ENCODE measurements at places on chromosomes 2 and 18.
A peak's percentile ranks its signal among the peaks of the same experiment; 100 is the strongest.

GRCh38 chr18:23712445-23712844 lies 23.2 kb downstream of the LAMA3 start:
- DNase-seq = no peak

DNA sequence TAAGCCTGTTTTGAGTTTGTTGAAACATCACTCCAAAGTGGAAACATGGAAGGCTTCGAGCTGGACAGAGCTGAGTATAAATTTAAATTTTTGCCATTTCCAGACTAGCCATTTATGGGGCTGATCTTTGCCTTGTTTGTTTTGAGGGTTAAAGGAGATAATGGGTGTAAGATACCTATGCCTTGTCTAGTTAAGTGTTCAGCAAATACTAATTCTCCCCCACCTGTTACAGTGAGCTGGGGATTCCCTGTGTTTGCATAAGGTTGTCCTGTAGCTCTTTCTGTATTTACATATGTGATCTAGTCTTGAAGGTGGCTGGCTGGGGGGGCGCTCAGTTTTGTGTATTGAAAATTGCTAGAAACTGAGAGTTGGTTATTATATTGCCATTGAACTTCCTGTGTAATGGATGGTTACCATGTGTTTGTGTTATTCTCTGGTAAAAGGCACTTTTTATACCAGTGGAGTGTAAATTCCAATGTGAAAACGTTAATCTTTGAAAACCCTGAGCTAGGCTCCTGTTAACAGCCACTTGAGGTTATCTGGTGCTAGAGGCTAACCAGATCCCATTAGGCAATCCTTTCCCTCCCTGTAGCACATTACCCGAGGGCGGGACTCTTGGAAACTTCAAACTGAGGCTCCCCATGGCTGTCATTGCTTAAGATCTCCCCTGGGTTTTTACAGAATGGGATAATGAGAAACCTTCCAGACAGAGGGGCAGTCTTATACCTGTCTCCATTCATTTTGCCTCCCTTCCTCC lies 26.7 kb downstream of the TANC1 start:
- peak; percentile 34 for DNase-seq

GRCh38 chr18:9950289-9951016 lies 36.6 kb downstream of the VAPA start:
- no peak for DNase-seq

GRCh38 chr2:238238766-238239542 lies 884 bp downstream of the HES6 start:
- peak; percentile 27 for DNase-seq

- DNase-seq = no peak
These were observed 817 bp downstream of the DSC2 start for GRCh38 chr18:31101183-31102024.

- DNase-seq = no peak
These were observed 67.9 kb downstream of the LCLAT1 start for GRCh38 chr2:30514848-30515435.

DNA sequence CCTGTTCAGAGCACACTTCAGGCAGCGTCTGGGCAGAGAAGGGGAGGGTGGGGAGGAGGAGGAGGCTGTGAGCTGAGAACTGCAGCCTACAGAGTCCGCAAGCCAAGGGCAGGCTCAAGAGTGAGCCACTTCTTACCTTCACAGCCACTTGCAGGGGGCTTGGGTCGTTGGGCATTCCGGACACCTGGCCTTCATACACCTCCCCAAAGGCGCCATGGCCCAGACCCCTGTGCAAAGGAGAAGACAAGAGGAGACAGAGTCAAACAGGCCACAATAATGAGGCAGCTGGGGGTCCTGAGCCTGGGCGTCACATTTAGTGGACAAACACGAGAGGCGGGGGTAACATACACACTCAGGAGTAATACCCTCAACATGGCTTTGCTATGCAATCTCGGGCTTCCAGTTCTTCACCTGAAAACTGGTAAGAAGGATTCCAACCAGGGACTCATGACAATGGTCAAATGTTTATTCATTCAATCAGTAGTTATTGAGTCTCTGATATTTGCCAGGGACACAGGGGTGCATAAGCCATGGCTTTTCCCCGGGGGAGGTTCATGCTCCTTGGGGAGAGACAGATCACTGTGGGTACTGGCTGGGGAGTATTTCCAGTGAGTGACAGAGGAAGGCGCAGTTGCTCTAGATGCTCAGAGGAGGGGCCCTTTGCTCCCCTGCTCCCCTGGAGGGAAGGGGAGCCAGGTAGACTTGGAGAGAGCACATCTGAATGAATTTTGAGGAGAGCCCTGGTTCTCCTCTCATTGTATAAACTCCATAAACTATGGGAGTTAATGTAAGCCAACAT lies 107.4 kb downstream of the CLIP4 start:
- no peak for DNase-seq

GRCh38 chr2:158034198-158034866 lies 67.3 kb upstream of the UPP2 start:
- DNase-seq = peak; percentile 69
